ENCODE measurements at places on chromosomes 2 and 18.

DNA sequence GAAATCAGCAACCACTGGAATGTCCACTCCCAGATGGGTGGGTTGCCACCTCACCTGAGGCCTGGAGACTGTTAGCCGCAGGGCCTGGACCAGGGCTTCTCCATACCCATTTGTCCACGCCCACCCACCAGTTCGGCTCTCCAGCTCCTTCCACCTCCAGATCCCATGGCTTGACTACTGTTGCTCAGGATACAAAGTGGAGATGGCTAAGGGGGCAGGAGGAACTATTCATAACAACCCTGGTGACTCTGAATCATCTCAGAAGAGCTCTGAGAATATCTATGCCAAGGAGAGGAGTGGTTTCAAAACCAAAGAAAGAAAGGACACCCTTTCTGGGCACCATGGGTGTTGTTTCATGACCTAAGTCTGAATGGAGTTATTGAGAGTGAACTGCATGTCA is 145.8 kb downstream of the LAMA3 start:
- DNase-seq: no peak

DNA sequence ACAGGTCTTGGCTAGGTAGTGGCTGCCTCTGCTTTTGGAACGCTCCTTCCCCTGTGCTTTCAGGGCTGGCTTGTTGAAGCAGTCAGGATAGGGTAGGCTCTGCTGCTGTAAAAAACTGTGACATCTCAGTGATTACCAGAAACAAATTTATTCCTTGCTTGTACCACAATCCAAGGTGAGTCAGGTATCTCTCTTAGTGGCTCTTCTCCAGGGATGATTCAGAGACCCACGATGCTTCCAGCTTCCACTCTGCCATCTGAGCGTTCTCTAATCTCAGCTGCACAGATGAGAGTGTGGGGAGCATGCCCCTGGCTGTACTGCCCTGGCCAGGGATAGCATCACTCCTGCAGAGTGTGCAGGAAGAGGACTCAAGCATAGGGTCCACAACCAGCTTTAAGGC is 174.9 kb downstream of the VAPA start:
- DNase-seq: no peak

DNA sequence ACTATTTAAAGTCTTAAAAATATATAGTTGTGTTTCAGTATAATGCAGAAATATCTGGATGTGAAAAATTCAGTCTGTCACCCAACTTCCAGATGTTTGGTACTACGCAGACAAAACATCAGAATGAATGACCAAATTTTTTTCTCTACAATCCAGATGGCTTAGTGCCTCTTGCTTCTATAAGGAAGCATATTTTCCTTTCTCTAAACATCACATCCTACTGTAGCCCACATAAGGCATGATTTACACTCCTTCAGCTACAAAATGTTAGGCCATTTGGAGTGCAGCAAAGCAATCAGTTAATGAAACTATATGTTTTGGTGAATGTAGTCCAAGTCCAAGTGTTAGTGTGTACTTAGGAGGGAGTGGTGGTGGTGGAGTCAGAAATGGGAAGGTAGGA is 162.9 kb upstream of the SIX2 start:
- no peak for DNase-seq

DNA sequence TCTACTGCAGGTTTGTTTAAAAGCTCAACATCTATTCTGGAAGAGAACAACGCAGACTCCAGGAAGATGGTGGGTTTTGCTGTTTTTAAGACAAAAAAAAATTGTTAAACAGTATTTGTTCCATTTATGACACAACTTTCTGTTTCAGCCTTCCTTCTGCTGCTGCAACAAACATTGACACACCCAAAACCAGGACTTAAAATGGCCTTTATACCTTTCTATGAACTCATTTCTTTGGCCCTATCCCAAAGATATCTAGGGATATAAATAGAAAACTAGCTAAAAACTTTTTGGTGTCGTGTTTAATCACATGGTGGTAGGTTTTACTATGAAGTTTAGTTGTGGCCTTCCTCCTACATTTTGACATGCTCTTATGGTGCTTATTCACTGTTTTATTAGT is 964 bp upstream of the GALNT3 start:
- DNase-seq: no peak

DNA sequence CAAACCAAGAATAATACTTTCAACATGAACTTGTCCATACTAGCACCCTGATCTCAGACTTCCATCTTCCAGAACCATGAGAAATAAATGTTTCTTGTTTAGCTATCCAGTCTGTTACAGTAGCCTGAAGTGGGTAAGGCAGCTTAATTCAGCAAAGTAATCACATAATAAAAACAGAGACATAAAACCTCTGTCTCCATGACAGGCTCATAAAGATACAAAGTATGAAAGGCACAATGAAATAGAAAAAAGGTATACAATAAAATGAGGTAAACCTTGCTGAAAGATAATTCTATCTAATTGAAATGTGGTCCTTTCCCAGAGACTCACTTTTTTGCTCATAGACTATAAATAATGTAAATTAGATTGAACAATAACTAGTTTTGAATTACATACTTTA is 46.7 kb upstream of the WDR75 start:
- DNase-seq: no peak

DNA sequence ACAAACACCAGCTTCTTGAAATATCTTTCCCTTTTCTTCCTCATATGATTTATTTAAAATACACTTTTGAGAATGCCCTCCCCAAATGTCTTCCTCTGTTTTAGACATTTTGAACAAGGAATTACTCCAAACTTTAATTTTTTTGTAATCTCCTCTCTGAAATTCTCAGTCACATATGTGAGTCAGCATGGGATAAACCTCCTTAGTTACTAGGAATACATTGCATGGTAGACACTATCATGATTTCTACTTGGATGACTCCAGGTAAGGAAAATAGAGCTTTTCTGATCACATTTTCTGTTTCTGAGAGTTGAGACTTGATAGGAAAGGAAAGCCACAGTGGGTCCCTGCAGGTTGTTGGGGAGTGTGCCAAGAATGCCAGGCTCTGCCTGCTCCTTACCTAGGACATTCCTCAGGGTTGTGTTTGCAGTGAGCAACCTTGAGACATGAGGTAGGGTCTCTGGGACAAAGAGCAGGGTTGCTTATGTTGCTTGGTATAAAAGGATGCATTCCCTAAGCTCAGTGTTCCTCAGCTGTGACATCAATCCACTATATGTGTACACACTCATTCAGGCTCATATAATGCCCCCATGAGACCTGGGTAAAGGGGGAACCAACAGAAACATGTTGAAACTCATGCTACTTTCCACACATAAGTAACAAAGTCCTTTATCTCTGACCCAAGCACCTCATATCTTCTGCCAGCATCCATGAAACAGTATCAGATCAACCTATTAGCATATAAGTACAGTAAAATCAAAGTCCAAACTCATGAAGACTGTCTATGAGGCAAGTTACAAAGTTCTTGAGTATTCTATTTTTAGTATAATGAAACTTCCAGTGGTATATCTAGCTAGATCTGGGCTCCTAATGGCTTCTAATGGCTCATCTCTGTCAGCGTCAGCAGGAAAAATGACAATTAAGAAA is 112.8 kb upstream of the SCN1A start:
- no peak for DNase-seq

- peak; percentile 25 for DNase-seq
Observed at GRCh38 chr2:24375349-24376087, 15.2 kb upstream of the ITSN2 start.

DNA sequence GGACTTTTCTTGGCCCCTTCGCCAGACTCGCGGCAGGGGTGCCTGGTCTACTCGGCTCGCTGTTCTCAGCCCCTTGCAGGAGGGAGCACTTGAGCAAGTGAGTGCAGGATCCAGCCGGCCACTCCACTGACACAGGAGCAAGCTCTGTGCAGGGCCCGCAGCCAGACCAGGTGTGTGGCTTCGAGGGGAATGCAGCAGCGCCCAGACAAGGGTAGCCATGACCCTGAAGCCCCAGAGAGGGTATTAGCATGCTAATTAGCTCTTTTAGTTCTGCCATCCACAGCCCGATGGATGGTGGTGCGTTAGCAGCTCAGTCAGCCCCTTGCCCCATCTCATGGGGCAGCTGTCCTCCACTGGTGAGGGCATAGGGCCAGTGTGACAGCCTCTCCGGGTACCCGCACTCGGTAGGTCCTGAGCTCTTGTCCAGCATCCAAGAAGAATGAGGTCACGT is 103.2 kb upstream of the HS6ST1 start:
- peak; percentile 9 for DNase-seq

GRCh38 chr2:62383846-62384245 is 122.1 kb downstream of the TMEM17 start:
- no peak for DNase-seq

DNA sequence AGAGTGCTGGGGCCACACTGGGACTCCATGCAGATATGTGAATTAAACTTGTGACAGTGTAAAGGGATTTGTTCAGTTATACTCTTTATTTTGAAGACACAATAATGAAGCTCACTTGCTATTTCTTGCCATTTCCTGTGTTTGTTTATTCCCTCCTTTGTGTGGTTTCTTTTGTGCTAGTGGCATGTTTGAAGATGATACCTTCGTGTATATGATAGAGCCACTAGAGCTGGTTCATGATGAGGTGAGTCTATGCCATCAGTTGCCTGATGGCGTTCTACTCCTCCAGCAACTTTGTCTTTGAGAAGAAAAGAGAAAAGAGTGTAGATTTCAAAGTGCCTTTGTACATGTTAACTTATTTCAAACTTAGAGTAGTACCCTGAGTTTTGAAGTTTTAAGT is 99.2 kb upstream of the FAM237A start:
- DNase-seq: no peak
